ENCODE measurements at places on chromosomes 12 and 14.
A peak's percentile ranks its signal among the peaks of the same experiment; 100 is the strongest.

DNA sequence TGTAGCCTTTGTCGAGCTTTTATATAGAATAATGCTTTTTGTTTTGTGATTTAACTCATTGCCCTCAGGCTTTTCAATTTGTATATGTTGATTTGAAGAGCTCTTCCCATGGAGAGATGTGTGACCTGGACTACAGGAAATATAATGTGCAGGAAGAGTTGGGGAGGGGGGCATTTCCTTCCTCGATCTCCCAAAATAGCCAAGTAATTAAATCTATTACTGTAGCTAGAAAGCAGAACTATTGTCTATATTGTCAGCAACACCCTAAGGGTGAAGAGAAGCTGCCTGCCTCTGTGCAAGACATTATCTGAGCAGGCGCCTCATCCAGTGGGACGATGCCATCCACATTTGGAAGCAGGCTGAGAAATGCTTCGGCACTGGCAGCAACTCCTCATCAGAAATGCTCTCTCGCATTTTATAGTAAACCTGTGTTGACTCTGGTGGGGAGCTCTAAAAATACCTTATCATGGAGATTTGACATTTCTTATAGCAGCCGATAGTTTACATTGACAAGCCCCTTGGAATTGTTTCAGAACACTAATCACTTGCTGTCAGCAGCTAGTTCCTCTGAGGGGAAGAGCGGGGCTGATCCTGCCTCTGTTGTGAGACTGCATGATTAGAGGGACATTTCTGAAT, 392.5 kb upstream of the RGS6 start:
- no peak for DNase-seq

- DNase-seq, result no peak
These were observed 234.7 kb downstream of the CCDC91 start for GRCh38 chr12:28424965-28425364.

DNA sequence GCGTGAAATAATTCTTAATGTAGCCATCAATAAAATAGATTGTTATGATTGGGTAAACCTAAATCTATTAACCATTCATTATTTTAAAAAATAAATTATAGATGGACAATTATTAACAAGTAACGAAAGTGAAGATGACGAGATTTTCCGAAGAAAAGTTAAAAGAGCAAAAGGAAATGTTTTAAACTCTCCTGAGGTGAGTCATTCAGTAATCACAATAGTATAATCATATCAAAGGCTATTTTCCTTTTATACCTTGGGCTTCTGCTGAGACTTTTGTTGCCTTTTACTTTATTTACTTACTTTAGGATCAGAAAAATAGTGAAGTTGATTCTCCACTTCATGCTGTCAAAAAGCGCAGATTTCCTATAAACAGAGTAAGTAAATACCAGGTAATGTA, 45.6 kb downstream of the FANCM start:
- no peak for DNase-seq

DNA sequence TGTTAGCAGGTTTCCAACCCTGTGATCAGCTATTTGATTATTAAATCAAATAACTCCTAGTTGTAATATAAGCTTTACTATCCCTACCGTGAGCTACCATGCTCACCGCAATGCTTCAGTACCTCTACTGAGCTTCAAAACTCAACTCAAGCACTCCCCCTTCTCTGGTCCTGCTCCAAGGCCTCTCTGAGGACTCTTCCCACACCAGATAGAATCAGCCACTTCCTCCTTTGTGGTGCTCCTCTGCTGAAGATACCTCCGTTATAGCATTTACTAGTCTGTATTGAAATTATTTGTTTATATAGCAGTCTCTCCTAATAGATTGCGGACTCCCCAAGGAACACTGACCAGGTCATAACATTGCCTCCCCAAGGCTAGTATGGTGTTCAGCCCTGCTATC, 17.5 kb downstream of the AREL1 start:
- no peak for DNase-seq

GRCh38 chr14:64581363-64581762, 31.6 kb downstream of the PPP1R36 start:
- no peak for DNase-seq

- DNase-seq, result no peak
These were observed 56.7 kb downstream of the KIAA0586 start for GRCh38 chr14:58484176-58484575.

DNA sequence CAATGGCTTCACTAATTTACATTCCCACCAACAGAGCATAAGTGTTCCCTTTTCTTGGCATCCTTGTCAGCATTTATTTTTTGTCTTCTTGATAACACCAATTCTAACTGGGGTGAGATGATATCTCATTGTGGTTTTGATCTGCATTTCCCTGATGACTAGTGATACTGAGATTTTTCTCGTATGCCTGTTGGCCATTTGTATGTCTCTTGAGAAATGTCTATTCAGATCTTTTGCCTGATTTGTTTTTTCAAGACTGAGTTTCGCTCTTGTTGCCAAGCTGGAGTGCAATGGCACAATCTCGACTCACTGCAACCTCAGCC, 4.7 kb upstream of the PLD4 start:
- DNase-seq, result no peak

GRCh38 chr12:49882248-49882850, 21.4 kb downstream of the FAIM2 start:
- no peak for DNase-seq

- DNase-seq, result no peak
These were observed 48.3 kb downstream of the STAB2 start for GRCh38 chr12:103635419-103635818.

- no peak for DNase-seq
These were observed 380 bp downstream of the ANO2 start for GRCh38 chr12:5944688-5945070.

DNA sequence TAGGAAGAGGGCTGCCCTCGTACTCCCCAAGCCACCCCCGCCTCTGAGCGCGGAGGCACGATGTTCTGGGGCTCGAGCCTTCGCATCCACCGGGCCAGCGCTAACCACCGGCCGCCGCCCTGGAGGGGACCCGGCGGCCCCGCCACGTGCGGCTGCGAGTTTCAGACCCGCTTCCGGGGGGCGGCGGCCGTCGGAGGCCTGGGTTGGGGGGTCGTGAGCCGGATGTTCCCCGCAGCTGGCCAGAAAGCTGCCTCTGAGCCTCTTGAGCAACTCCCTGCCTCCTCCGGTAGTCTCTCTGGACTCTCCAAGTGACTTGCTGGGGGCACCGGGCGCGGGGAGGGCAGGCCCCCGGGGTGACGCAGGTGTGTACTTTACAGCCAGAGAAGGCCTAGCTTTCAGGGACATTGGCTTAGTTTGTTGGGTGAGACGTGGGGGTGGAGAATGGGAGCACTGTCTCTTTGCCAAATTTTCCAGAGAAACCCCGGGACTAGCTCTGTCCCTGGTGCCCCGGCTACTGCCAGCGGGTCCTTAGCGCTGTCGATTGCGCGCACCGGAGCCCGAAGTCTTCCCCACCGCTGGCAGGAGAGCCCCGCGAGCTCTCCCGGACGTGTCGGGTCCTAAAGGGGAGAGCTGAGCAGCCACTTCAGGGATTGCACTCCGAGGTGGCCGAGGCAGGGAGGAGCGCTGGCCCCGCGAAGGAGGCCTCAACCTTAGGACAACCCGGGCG, 15.6 kb downstream of the OTX2 start:
- DNase-seq, result no peak

- DNase-seq, result no peak
These were observed 21.2 kb upstream of the RNASE12 start for GRCh38 chr14:20612403-20612802.

- no peak for DNase-seq
These were observed 15.4 kb downstream of the SLC6A13 start for GRCh38 chr12:247271-247670.

- DNase-seq, result no peak
These were observed 40.0 kb upstream of the ATF1 start for GRCh38 chr12:50723865-50724264.

- DNase-seq, result no peak
These were observed 132.4 kb downstream of the KCNA5 start for GRCh38 chr12:5176036-5176435.

GRCh38 chr14:101738703-101739320, 22.7 kb upstream of the PPP2R5C start:
- DNase-seq, result no peak

DNA sequence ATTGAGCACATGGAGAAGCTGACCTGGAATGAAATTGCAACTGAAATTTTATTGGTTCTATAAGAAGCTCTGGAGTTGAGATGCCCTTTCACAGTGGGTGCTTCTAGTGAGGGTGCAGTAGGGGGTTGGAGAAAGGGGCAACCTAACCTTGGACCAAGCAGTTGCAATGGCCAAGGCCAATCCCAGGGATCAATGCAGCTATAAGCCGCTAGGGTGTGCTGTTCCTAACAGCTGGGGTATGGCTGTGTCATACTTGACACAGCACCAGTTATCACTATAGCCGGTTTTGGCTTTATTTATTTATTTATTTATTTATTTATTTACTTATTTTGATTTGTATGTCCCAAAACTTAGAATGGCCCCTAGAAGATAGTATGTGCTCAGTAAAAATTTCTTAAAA, 505.9 kb downstream of the FLRT2 start:
- no peak for DNase-seq

GRCh38 chr12:57624441-57625220, 8.4 kb downstream of the B4GALNT1 start:
- DNase-seq, result no peak

- DNase-seq, result peak; percentile 93
These were observed at the start of gene ZNF410 for GRCh38 chr14:73886449-73887317. Gene ZNF410 (plus strand): TSS chr14:73886859. CDS start chr14:73892176, 5,317 bp downstream.

DNA sequence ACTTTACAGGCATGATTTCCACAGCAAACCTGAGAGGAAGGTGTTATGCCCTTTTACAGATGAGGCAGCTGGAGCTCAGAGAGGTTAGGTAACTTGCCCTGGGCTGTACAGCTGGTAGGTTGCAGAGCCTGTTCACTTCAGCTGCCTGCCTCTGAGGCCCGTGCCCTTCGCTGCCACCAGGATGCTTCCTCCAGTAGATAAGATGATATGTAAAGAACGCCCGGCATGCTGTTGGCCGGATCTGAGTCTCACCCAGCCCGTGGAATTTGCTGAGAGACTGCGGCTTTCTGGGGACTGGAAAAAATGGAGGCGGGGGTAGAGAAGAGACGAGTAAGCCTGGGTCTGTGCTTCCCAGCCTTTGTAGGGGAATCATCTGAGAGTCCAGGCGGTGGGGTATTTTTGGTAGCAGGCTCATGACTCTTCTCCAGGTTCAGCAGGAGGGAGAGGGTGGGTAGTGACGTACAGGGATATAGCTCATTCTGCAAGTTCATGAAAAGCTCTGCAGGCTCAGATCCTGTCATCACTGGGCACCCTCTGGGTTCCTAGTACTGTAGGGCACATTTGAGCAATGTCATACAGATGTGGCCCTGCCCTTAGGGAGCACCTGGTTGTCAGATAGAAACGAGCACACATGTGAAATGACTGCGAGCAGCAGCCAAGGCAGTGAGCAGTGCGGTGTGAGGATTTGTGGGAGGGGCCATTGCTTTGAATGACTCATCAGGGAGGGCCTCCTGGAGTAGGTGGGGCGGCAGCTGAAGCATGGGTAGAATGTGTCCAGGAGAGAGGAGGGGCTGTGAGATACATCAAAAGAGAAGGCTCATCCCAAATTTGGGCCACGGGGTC, 159.4 kb downstream of the TSPAN9 start:
- no peak for DNase-seq

DNA sequence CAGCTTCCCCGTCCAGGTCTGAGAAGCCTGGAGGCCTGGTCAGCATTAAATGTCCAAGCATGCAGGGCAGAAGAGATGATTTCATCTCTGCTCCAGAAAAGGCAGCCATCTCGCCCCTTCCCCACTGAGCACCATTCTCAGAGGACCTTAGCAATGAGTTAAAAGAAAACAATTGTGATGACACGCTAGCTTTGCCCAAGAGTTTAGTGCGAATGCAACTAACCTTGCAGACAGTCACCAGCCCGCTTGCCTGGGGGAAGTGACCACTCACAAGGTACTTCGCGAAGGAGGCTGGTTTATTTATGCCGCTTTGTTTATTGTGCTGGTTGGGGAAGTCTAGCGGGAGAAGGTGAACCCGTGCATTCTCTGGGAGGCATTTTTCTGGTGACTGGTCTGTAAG, 170.7 kb downstream of the RBM19 start:
- no peak for DNase-seq
